ENCODE measurements at places on chromosomes 5 and 9.

GRCh38 chr9:69675563-69675962, 3.4 kb upstream of the APBA1 start:
- DNase-seq, result no peak

DNA sequence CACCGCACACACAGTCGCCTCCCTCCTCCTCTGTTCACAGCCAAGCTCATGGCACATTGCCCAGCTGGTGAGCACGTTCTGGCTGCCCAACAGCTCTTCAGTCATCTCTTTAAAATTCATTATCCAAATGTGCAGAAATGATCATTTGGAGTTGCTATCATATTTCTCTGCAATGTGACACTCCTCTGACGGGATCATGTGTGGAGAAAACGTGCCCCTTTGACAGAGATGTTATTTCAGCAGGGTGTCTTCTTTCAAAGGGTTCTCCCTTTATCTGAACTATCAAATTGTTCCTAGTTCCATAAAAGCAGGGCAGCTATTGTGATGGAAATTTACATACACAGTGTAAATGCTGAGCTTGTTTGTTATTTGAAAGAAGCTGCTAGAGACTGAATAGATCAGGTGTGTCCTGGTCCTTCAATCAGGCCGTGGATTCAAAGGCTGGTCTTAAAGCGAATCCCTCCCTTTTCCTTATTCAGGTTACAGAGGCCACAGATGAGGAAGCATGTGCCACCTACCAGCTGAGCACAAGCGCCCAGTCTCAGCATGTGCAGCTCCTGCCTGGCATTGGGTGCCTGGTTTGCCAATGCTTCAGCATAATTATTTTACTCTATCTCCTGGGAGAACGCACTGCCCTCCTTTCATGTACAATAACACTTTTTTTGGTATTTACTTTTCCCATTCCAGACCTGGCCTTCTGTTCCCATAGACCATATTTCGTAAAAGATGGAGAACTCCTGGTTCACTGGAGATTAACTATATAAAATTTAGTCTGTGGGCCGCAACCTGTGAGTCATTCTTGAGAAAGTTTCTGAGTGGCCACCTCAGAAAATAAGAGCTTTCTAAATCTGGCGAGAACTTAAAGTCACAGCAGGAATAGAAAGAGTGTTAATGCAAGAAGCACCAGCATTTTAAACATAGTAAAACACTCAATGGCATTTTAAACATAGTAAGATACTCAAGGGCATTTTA, 433.7 kb downstream of the ENC1 start:
- no peak for DNase-seq

GRCh38 chr5:115816226-115817081, at the start of gene CDO1:
Gene CDO1, minus strand, starts transcription at chr5:115816659. Its CDS starts 262 bp downstream, at chr5:115816397.
- DNase-seq, result no peak

DNA sequence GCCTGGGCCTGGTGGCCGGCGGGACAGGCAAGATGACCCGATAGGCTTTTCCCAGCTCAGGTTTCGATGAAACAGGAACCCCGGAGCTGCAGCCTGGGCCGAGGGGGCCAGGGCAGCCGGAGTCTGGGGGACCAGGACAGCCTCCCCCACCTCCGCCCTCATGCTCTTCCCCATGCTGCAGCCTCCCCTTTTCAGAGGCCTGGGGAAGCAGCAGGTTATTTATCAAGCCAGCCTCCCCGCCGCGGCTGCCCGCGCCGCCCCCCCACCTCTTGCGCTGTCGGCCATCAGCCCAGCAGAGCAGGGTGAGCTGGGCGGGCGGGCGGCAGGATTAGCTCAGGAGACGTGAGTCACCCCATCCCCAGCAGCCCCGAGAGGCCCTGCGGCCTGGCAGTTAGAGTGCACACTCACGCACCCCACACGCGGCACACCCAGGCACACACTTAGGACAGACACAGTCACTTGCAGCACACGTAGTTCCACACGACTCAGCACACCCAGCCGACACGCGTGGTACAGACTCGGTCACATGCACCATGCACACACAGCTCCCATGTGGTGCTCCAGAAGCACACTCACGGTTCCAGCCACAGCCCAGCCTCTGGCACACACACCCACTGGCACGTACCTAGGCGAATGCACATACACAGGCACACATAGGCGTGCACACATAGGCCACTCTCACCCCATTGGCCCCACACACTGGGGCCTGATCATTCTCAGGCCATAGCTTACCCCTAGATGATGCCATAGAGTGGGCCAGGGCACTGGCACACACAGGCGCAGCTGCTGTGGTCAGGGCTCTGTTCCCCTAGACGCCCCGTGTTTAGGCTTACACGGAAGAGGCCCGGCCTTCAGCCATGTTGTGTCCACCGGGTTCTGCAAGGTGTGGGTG, 13.0 kb downstream of the CXXC5 start:
- DNase-seq, result no peak

GRCh38 chr5:38789134-38789533, 56.7 kb upstream of the OSMR start:
- no peak for DNase-seq

DNA sequence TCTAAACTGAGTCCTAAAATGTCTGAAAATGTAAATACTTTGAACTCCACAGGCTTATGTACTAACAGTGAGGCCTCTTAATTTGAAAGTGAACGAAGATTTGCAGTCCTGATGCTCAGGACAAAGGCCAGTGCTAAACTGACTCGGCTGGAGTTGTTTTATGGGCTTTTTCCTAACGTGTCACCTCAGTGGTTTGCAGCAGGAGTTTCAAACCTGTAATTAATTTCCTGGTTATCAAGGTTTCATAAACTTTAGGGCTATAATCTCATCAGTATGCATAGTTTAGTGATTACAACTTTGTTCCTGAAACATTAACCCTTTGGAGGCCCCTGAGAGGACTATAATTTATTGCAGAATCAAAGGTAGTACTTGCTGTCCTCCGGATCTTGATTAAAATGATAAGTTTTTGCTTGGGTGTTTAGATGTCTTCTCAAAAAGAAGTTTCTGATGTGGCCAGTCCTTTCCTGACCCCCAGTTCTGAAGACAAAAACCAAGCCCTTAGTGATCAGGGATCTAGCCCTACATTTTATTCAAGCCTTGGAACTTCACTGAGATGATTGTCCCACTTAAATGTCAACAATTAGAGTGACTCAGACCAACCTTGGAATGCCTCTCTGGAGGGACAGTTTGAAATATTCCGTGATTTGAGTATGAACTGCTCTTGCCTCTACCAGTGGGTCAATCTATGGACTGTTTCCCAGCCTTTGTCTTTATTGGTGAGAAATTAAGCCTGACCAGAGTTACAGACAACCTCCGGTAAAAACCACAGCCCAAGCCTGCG, 11.1 kb upstream of the S100Z start:
- no peak for DNase-seq

DNA sequence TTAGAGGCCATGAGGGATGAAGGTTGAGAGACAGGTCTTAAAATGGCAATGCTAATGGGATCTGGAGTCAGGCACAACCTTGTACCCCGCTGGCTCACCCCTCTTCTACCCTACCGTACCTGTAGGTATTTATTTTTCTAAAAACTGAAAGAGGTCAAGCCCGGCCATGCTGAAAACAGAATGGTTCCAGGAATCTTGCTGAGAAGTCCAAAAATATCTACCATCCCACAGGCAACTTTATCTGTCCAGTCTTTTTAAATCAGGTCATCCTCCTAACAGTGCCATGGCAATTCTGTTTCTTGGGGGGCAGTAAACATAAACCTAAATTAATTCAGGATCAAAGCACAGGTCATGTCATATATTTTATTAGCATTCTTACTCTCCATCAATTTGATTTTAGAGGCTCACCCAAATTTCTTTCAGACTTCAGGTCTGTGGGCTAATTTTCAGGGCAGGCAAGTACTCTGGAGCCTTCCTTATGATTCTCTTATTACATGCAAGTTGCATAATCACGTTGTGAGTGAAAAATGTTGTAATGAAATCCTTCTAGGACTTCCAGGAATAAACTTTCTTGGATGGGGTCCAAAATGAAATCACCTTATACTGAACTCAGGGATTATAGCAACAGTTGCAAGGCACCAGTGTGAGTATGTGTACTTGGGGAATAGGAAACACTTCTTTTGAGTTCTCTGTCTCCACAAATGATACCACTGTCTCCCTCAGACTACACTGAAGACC, 102.7 kb upstream of the NREP start:
- DNase-seq, result no peak

DNA sequence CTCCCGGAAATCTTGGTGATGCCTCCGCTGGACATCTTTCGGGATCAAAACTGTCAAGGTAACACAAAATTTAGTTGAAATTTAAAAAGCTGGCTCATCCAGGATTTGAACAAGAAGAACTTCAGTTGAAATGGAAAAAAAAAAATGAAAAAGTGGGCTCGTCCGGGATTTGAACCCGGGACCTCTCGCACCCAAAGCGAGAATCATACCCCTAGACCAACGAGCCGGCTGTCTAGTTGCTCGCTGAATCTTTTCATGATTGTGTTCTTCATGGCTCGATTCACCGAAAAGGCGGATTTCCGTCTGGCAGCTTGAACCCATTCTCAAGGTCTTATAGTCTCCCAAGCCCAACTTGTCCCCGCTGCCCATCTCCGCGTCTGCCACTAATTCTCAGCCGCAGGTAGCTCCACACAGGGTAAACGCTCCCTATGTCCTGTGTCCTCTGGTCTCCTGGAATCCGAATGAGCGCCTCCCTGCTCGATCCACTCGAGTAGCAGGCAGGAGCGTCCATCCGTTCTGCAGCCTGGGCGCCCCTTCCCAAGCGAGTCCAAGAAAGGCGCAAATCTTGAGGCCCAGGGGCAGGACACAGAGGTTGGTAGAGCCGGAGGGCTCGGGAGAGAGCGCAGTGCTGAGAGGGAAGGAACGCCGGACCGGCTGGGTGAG, 16.2 kb downstream of the TRIM7 start:
- no peak for DNase-seq

DNA sequence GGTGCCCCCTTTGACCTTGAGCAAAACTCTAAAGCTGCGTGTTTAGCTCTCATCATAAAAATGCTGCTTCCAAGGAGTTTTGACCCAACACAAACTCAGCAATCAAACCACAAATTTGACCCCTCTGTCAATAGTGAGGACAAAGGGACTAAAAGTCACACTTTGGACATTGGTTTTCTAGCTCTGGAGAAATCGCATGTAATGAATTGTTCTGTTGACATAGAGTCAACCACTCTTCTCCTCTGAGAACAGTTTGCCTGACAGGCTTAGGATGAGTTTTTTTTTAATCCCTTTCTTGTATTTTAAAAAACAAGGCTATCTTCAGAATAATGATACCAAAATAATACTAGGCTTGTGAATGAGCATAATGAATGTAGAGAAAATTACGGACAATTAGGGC, 61.1 kb upstream of the MAN2A1 start:
- DNase-seq, result no peak

GRCh38 chr5:78458843-78459242, 98.4 kb downstream of the SCAMP1 start:
- no peak for DNase-seq

DNA sequence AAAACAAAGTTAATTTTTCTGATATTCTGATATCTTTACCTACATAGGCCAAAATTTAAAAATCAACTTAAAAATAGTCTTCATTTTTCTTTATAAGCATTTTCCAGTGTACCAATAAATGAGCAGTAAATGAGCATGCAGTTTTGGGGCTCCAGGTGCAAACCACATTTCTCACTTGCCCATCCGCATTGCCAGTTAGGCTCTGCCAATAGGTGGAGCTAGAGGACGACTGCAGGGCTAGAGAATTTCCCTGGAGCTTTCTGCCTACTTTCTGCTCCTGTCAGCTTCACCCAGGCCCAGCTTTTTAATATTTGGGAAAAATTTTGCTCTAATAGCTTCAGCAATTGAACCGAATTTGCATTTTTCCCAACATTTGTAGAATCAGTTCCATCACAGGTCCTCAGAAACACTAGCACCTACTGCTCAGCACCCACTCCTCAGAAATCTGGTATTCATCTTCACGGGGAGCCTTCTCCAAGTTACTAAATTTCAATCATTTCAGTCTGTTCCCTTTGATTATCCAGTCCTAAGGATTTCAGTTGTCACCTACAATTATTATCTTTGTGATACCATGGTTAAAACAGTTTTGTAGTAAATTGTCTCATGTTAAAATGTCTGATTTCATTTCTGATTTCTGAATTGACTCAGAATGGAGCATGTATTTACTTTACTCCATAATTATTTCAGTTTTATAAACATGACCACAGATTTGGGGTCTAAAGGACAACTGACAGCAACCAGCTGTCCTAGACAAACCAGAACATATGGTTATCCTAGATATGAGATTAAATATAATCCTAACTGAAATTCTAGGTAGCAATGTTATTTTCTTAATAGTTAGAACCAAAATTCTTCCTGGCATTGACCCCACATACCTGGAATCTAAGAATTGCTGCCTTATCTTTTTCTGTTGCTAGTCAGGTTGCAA, 104.6 kb upstream of the FAM174A start:
- DNase-seq, result no peak

DNA sequence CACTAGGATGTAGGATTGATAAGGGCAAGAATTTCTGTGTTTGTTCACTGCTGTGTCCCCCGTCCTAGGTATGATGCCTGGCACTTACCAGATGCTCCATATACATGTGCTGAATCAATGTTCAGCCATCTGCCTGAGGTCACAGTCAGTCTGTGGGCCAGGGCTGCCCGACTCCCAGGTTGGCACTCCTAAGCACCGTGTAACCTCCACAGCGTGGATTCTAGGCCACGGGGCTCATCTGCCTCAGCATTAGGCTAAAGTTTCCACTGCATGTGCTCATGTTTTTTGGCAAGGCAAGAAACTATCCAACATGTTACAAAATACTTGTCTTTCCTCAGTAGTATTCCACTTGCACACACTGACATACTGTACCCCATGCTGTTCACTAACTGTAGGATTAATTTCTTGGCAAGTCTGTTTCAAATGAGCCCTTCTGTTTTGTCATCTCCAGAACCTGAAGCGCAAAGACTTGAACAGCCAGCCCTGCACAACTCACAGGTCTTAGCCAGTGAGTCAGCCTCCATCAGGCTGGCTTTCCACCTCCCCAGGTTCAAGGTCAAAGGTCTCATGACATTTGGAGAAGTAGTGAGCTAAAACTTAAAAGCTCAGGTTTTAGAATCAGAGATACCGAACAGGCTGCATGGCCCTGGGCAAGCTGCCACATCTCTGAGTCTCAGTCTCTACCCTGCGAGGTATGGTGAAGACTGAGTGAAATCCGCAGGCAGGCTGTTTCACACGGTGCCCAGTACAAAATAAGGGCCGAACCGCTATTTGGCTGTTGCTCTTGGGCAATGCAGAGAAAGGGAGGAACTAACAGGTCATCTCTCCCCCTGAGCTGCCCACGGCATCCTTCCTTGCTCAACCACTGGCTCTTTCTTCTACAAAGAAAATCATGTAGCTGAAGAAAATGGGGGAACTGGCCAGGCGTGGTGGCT, 7.2 kb downstream of the TOR1A start:
- no peak for DNase-seq

Measured in esophagus squamous epithelium (tissue), 5 donors.